ENCODE measurements at places on chromosomes 2 and 18.

DNA sequence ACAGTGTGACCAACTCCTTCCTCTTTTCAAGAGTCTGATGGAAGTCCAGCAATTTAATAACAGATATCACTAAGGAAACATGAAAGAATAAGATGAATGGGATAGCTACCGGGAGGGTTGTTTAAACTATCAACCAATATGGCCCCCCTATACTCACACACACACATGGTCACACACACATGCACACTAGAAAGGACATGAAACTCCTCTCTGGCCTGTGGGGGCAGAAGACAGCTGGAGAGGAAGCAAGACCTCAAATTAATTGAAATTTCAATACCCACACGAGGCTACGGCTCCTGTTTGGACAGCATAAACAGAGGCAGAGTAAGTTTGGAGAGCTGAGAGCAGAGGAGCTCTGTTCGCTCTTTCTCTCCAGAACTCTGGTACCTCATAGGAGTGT, 34.7 kb upstream of the REEP1 start:
- no peak for DNase-seq

GRCh38 chr18:39854291-39854690, 2100.7 kb upstream of the PIK3C3 start:
- DNase-seq: no peak

GRCh38 chr2:177036747-177037146, 175.8 kb upstream of the HNRNPA3 start:
- no peak for DNase-seq

DNA sequence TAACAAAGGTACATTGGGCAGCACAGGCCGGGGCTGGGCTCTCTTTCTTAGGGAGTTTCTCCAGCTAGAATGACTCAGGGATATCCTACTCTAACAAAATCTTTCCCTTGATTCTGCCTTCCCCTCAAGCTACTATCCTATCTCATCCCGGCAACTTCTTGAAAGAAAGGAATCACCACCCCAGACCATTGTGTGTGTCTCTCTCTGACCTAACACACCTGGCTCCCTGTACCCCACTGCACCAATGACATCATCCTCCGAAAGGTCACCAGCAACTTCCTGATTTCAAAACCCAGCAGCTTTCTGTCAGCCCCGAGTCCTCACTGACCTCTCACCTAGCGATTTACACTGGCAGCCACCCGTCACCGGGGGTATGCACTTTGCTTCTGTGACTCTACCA, 72.1 kb upstream of the MAP4K4 start:
- no peak for DNase-seq

DNA sequence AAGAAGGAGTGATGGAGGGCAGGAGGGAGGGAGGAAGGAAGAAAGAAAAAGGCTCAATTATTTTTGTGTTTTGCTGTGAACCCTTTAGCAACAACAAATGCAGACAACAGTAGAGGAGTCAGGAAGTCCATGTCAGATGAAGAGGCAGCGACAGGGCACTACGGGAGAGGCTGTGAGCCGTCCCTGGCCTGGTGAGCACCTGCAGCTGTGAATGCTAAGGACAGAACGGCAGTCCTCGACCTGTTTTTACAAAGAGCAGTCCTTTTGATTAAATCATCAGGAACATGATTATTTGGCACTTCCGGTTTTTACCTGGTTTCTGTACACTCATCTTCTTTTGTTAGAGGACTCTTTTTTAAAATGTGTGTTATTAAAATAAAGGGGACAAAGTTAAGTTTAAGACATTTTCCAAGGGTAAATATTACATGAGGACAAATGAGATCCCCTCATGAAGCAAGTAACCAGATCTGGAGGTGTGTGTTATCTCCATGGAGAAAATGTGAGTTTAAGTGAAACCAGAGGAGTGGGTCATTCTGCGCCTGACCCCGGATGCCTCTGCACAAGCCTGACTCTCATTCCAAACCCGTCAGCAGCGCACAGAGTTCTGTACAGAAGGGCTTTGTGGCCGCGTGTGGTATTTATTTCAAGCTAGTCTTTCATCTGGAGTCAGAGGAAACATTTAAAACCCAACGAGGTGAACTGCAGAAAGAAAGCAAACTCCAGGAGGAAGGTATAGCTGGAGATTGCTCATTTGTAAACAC, 492.5 kb downstream of the SOX11 start:
- no peak for DNase-seq

DNA sequence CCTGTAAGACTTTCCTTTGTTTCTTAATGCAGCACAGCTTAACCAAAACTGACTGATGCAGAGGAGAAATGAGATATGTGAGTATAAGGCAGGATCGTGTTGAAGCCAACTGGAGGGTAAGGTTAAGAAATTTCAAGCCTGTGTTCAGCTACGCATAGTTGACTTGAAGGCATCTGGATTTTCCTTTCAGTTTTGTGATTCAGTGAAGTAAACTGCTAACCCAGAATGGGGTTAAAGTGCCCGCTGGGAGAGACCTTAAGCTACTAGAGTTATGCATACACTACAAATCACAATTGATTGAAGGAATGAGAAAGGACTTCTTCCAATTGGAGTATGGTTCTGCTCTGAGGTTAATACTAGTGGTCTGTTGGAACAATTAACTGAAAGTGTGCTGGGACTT, 22.6 kb downstream of the THSD7B start:
- no peak for DNase-seq

DNA sequence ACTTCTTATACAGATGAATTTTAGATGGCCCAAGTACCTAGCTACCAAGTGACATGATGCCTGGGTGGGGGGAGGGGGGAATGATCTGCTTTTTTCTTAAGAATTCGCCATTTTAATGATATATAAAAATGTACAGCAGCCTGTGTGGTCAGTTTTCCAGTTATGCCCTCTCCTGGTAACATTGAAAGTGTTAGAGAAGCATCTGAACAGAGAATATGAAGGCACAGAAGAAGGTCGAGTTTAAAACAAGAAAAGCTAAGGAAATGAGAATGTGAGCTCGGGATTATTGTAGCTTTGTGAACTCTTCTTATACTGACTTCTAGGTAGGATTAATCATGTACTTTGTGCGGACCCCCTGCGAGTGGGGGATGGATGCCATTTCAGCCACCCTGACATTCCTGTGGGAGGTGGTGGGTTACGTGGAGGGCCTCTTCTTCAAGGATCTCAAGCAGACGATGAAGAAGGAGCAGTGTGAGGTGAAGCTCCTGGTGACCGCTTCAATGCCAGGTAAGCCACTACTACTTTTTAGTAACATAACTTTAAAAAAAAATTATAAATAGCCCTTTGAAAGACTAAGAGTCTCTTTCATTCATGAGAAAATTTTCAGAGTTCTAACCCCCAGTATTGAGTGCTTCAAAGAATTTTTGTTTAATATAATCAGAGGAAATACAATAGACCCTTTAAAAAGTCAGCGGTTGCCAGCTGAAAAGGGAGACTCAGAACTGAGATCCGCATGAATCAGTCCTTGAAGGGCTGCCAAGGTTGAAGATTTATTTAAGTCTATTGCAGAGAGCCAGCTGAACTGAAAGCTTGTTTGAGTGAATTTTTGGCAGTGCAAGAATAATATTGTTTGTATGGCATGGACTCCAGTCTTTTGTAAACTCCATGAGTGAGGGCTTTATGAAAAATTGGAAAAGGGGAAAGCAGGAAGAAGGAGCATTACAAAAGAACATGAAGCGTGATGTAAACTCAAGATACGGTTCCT, 68.6 kb upstream of the RPE start:
- peak; percentile 72 for DNase-seq

Measured in LNCaP clone FGC (cell line).